ENCODE measurements at places on chromosomes 1 and 21.

DNA sequence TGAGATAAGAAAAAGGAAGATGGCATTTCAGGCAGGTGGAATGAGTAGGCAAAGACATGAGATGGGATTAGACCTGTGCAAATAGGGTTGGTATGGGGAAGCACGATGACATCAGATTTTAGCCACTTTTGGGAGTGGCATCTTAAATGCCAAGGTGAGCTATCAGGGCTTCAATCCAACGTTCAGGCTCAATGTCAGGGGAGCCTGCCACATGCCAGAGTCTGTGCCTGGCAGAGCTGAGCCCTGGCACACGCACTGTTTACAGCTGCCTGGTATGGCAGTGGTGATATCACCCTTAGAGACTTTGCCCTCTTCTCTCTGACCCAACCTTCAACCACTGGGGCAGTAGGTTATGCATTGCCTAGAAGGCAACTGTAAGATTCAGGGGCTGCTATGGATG is 1.1 kb upstream of the GUCA2B start:
- no peak for DNase-seq

GRCh38 chr21:35142036-35142815 is 93.1 kb upstream of the RUNX1 start:
- no peak for DNase-seq

- DNase-seq, result no peak
Observed at GRCh38 chr1:104467590-104467989, 717.9 kb downstream of the AMY1C start.

DNA sequence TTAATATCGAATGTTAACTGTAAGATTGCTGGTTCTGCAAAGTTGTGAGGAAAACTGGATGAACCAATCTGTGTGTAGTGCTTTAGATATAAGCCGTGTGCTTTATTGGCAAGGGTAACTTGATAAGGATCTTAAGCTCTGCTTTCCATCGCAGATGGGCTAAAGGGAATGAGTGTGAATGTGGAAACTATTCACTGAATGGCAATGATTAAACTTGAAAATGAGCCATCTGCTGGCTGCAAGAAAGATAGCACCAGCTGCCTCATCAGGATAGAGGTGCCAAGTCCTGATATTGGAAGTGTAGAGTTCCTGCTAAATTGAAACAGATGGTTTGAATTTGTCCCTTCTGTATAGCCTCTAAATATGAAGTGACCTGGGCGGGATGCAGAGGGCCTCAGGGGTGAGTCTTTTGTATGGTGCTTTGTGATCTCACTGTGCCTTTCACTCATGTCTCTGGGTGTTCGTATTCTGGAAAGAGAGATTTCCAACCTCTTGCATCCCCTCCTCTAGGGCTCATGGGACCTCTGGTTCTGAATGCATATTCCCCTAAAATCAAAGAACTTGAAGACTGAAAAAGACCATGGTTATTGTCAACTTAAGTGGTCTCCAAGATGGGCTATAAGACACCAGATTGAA is 9.2 kb downstream of the FCRL3 start:
- DNase-seq, result peak; percentile 33

- DNase-seq, result no peak
Observed at GRCh38 chr1:34884536-34884935, 25.0 kb upstream of the SMIM12 start.

GRCh38 chr1:35350872-35351271 is 82.4 kb downstream of the ZMYM4 start:
- DNase-seq, result no peak

GRCh38 chr1:111756124-111756513 is 418 bp downstream of the DDX20 start:
- DNase-seq, result peak; percentile 67

- no peak for DNase-seq
Observed at GRCh38 chr1:40539338-40539737, 7.9 kb downstream of the ZNF684 start.
